ENCODE measurements at places on chromosomes 7 and 10.

- no peak for DNase-seq
These were observed 51.3 kb downstream of the HIPK2 start for GRCh38 chr7:139726485-139726869.

DNA sequence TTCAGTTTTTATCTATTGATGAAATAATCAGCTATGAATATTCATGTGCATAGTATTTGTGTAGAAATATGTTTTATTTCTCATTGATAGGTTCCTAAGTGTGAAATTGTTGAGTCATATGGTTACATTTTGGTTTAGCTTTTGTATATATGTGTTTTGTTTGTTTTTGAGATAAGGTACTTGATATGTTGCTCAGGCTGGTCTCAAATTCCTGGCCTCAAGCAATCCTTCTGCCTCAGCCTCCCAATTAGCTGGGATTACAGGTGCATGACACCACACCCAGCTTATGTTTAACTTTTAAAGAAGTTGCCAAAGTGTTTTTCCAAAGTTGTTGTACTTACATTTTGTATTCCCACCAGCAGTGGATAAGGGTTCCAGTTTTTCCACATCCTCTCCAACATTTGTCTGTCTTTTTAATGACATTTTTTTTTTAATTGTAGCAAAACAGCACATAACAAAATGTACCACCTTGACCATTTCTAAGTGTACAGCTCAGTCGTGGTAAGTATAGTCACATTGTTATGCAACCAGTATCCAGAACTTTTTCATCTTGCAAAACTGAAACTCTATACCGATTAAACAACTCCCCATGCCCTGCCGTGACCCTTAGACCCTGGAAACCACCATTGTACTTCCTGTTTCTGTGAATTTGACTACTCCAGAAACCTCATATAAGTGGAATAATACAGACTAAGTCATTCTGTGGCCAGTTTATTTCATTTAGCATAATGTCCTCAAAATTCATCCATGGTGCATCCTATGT, 12.6 kb upstream of the UBE2D1 start:
- no peak for DNase-seq

GRCh38 chr10:106799776-106800175, 364.7 kb downstream of the SORCS1 start:
- no peak for DNase-seq

DNA sequence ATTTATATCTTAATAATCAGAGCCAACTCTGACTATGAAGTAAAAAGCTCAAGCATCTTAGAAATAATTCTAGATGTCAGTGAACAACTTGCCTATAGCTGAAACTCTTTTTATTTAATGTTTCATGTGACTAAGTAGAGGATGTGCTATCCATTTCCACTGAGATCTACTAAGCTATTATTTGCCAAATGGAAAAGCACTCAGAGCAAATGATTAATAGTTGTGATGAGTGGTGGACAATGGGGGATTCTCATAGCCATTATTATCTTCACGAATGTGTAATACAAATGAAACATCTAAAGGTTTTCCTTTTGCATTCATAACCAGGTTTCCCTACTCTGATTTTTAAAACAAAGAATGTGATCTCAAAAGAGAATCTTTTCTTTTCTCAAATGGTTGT, 126.6 kb upstream of the GNAI1 start:
- no peak for DNase-seq

DNA sequence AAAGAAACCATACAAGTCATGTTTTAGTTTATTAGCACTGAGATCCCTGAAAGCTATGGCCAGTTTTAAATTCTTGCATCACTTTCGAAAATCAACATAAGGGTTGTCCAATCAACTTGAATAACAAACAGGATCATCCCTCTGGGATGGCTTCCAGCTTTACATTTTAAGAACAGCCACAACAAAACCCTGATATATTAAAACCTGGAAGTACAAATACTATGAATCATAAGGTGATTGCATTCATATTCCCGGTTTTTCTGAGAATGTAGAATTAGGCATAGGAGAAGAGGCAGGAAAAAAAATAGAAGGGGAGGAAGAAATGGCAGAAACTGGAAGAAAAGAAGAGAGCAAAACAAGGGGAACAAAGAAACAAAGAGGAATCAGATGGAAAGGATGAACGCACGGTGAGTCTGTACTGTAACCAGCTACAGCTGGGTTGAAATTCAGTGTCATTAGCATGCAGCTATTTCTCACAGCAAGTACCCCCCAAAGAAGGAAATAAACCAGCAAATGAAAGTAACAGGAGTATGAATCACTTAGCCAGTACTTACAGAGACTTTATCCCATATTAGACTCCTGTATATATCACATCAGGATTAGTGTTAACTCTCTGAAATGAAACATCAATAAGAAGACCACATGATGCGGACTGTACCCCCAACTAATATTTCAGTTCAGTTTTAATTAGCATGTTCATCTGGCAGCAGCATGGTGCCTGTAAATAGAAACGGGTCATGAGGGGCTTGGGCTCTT, 301.3 kb downstream of the RNLS start:
- DNase-seq: no peak

- no peak for DNase-seq
These were observed 103.3 kb upstream of the POT1 start for GRCh38 chr7:125032943-125033342.

DNA sequence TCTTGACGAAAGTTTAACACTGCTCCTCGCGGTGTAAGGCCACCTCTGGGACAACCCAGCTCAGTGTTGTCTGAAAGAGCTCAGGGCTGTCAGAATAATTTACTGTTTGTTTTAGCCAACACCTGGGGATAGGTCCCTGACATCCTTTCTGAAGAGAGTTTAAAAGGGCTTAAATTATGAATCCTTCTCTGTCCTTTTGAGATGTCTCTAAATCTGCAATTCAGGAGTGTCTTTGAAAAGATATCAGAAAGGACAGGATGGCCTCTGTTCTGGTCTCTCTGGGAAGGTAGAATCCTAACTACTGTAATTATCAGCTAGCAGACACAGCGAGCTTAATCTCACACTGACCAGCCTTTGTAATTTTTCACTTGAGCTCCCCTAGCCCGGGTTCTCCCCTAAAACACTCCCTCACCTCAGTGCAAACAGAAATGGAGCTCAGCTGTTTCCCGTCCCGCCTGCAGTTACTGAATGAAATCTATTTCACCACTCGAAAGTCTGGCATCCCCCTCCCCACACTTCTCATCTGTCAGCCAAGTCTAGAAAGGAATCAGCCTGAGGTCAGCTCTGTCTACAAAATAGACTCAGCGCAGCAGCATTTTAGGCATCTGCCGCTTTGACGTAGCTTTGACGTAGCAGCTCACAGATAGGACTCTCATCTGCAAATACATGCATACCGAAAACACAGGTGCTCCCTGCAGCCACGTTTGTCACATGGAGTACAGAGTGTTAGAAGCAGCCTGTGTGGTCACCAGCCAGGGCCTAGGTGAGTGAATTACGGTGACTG, 4.8 kb downstream of the DYNC2I1 start:
- no peak for DNase-seq
